Activated CD8-positive, alpha-beta T cell treated with anti-CD3 and anti-CD28 coated beads for 36 hours (primary cell): ENCODE measurements at places on chromosomes 5 and 9. TPM values are rescaled to one million over a fixed set of nuclear protein-coding genes. Genes with fewer than 3 reads are reported as not detected.

- no peaks in the 10 kb centered on the region for H3K4me1 ChIP-seq
- H3K4me3 ChIP-seq, result no peak overlapping the region
- DNase-seq, result no peak
- peaks cover 29% of the 10 kb centered on the region for H3K27me3 ChIP-seq
Observed at GRCh38 chr5:181028032-181028819, 11.8 kb upstream of the BTNL9 start.

DNA sequence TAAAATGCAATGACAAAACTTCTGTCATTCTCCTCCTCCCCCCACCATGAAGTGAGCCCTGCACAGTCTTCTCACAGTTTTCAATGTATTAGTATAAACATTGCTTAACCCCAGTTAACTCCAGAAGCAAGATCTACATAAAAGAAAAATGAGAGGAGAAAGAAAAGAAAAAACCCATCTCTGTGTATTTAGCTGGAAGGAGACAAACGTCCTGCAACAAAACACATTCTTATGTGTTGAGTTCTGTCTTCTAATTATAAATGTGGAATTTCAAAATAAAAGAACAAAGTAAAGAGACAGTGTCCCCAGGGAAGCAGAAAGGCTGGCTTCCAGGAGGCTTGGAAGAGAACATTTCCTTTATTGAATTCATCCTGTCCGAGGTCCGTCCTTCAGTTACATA is 491.9 kb upstream of the TUSC1 start:
- H3K27me3 ChIP-seq, result no peaks in the 10 kb centered on the region
- DNase-seq, result no peak
- H3K36me3 ChIP-seq, result no peaks in the 10 kb centered on the region
- H3K4me1 ChIP-seq, result no peaks in the 10 kb centered on the region
- no peak overlapping the region for H3K4me3 ChIP-seq

GRCh38 chr9:134496413-134497282 is 145.0 kb upstream of the COL5A1 start:
- no peaks in the 10 kb centered on the region for H3K27me3 ChIP-seq
- H3K36me3 ChIP-seq, result no peaks in the 10 kb centered on the region
- no peak overlapping the region for H3K4me3 ChIP-seq
- no peaks in the 10 kb centered on the region for H3K4me1 ChIP-seq
- no peak for DNase-seq

Gene PLPP6
- 3.2 TPM for total RNA-seq

Gene CCDC183
- 0.20 TPM for total RNA-seq
